ENCODE measurements at places on chromosomes 3 and 15. TPM values are rescaled to one million over a fixed set of nuclear protein-coding genes. Genes with fewer than 3 reads are reported as not detected.

DNA sequence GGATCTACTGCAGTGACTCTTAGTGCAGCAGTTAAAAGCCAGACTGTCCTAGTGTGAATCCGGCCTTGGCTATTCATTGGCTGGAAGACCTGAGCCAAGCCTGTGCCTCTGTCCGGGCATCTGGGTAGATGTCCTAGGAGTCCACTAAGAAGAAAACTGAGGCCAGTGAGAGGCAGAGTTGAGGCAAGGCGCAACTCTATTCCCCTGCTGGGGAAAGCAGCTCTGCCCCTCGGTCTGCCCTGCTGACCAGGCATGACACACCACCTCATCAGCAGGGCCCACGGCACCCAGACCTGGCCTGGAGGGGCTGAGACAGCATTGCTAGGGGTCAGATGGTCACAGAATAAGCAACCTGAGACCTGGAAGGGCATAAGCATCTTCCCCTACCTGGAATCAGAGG lies 46.7 kb upstream of the ABHD2 start:
- DNase-seq = no peak

DNA sequence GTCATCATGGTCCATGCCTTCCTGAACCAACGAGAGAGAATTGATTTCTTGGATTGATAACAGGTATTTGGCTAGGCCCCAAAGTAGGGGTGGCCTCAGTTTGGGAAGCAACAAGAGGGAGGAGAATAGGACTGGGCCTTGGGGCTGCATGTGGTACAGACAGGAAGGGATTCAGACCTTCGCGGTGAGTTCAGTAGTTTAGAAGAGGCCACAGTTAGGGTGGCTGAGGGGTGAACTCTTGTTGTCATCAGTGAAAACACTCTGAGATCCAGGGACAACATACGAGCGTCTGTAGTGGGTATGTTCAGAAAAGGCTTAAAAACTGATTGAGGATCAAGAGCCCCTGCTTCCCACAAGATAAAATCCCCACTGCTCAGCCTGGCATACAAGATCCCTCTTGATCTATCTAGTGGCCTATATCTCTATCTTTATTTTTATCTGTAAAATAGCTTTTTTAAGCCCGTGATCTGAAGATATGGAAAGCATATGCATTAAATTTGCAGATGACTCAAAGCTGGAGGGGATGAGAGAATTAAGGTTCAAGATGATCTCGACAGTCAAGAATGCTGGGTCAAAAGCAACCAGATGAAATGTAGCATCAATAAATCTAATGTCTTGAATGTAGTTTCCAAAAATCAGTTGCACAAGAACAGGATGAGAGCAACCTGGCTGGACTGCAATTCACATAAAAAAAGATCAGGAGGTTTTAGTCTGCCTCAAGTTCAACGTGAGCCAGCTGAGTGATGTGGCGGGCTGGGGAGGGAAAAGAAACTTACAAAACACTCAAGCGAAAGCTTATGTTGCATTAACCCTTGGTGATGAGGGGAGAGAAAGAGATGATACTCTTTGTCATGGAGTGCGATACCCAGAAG lies 221.1 kb upstream of the TLE3 start:
- no peak for DNase-seq

DNA sequence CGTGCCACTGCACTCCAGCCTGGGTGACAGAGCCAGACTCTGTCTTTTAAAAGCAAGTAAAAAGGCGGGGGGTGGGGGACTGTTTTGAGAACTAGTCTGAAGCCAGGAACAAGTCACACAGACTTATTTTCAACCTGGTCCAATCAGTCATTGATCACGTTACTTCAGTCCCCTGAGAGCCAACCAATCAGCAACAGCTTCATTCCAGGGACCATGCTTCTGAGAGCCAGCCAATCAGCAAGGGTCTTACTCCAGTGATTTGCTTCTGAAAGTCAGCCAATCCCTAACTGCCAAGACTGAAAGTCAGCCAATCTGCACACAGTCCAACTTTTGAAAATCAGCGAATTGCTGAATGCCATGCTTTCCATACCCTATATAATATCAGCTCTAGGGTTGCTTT lies 48.6 kb upstream of the C15orf39 start:
- no peak for DNase-seq

- no peak for DNase-seq
Observed at GRCh38 chr3:185713015-185713414, 111.8 kb downstream of the IGF2BP2 start.

- peak; percentile 81 for DNase-seq
Observed at GRCh38 chr15:65054333-65055200, 9.4 kb downstream of the SLC51B start.

DNA sequence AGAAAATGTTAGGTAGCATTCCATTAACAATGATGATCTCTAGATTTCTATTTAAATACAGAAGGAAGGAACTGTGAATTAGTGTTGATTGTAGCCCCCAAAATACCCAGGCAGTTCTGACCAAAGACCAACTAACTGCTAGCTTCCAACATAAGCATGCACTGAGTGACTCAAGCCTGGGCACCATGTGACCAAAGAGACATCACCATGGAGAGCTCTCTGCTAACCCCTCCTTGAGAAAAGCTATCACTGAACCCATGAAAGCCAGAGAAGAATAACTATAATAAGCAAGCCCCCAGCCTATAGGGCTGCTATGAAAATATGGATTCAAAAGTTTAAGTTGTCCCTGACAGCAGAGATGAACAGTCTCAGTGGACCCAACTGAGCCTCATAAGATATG lies 310.2 kb downstream of the ULK4 start:
- no peak for DNase-seq

- DNase-seq = no peak
Observed at GRCh38 chr3:112512320-112512719, 13.0 kb upstream of the BTLA start.

- DNase-seq = no peak
Observed at GRCh38 chr3:53354945-53355498, 7.7 kb upstream of the DCP1A start.

- no peak for DNase-seq
Observed at GRCh38 chr15:90008607-90009006, 7.5 kb downstream of the ZNF710 start.

GRCh38 chr3:128598884-128599664 lies 51.5 kb downstream of the RPN1 start:
- no peak for DNase-seq

DNA sequence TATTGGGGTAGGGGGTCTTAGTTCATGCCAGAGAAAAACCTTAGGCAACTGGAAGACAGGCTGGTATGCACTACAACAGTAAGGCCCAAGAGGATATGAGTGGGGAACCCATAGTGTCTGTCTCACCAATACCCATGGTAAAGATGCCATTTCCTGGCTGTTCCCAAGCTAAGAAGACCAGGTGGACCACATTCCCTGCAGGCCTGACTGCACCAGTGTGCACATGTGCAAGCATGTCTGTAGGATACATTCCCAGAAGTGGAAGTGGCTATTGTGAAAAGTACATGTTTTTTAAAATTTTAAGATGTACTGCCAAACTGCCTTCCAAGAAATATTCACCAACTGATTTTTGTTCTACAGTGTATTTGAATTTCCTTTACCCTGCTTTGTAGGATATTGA lies 207.3 kb upstream of the CTNNB1 start:
- no peak for DNase-seq

DNA sequence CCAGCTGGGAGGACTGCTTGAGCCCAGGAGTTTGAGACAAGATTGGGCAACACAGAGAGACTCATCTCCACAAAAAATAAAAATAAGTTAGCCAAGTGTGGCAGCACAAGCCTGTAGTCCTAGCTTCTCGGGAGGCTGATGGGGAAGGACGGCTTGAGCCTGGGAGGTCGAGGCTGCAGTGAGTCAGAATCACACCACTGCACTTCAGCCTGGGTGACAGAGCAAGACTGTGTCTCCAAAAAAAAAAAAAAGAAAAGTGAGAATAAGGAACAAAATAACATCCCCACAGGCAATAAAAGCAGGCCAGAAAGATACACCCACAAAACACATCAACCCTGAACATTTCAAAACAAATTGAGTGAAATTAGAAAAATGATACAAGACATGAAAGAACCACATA lies 48.7 kb upstream of the OCA2 start:
- no peak for DNase-seq

GRCh38 chr3:196563721-196564225 lies 4.6 kb downstream of the WDR53 start:
- DNase-seq = no peak

DNA sequence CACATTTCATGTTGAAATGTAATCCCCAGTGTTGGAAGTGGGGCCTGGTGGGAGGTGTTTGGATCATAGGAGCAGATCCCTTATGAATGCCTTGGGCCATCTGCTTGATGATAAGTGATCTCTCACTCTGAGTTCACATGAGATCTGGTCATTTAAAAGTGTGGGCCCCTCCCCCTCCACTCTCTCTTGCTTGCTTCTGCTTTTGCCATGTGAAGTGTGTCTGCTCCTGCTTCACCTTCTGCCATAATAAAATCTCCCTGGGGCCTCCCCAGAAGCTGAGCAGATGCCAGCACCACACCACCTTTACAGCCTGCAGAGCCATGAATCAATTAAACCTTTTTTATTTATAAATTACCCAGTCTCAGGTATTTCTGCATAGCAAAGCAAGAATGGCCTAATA lies 14.2 kb upstream of the CD200R1L start:
- no peak for DNase-seq

GRCh38 chr3:182052332-182052731 lies 340.6 kb downstream of the SOX2 start:
- DNase-seq = no peak

DNA sequence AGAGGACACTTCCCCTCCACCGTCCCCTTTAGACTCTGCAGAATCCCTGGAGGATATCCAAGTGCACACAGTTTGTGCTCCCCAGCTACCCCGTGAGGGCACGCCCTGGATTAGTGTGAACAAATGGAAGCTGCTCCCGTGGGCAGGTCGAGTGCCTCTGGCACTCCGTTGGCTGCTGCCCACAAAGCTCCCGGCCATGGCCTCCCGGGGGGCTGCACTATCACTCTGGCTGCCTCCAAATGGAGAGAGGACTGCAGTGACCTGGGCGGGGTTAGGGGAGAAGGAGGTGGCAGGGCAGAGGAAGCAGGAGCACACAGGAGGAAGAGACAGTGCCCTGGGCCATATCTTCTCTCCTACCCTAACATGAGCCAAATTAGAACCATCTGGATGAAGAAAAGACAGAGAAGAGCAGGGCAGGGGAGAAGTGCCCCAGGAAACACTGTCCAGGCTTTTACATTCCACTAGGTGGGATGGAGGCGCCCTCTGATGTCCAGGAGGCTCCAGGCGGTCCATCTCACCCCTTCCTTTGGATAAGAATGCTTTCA lies 29.4 kb upstream of the ACAD9 start:
- DNase-seq = no peak

GRCh38 chr3:21573291-21573690 lies 177.7 kb downstream of the ZNF385D start:
- no peak for DNase-seq

DNA sequence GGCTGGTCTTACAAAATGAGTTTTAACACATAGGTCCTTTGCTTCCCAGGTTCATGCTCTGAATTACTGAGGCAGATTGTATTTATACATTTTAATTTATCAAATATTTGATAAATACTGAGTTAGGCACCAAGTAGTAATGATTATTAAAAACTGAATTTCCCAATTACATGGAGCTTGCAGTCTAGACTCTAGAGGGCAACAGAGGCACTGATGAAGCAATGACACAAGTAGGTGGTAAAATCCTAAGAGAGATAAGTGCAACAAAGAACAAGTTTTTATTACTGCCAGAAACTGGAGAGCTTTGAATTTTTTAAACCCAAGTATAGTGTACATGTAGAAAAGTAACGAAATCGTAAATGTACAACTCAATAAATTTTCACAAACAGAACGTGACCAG lies 406.2 kb upstream of the RARB start:
- no peak for DNase-seq

DNA sequence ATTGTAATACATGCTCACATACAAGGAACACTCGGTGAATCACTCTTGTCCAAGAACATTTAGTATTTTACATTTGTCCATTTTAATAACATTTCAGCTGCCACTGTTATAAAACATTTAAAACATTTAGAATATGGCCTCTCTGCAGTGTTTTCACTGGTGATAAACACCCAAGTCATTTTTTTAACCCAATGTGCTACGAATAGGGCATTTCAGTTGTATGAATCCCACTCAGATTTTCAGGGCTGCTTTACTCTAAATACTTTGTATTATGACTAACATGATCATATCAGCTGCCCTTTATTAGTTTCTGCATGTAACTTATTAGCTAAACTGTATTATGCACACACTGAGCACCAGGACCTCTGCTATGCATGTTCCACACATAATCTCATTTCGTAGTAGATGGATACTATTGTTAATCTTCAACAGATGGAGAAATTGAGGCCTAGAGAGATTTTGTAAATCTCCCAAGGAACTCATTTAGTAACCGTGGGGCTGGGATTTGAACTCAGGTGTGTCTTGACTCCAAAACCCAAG lies 148.6 kb upstream of the CDIN1 start:
- DNase-seq = no peak

GRCh38 chr15:89383365-89384175 lies 48.9 kb upstream of the POLG start:
- peak; percentile 91 for DNase-seq

GRCh38 chr15:62765916-62766315 lies 276.6 kb upstream of the TPM1 start:
- no peak for DNase-seq

- DNase-seq = peak; percentile 66
Observed at GRCh38 chr3:169145540-169146178, 517.9 kb downstream of the MECOM start.

- no peak for DNase-seq
Observed at GRCh38 chr3:58840949-58841348, 174.4 kb upstream of the FAM3D start.

DNA sequence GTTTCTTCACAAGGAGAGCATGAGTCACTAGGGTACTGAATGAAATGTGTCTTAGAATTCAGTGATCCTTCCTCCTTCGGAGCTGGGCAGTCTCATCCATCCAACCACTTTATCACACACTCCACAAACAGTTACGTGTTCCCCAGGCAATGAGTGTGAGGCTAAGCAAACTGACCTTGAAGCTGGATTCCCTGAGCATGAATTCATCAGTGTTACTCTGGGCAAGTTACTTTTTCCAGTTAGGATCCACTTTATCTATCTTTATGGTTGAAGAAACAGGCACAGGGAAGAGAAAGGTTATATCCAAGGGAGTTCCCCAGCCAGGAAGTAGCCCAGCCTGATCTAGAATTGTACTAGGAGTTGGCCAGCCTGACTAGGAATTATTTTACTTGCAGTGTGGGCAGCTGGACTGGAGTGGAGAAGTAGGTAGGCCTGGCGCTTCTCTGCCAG lies 17.1 kb upstream of the GCNT3 start:
- DNase-seq = no peak

- DNase-seq = no peak
Observed at GRCh38 chr3:107425033-107425432, 47.8 kb downstream of the CCDC54 start.

PIF1 gene
- polyA plus RNA-seq = 0.47 TPM

GP9 gene
- polyA plus RNA-seq = 0.49 TPM

MOBP gene
- polyA plus RNA-seq = not detected

Measured in kidney (tissue), 22 donors.